ENCODE measurements at places on chromosomes 4 and X.

GRCh38 chr4:153258750-153259149 lies 54.5 kb downstream of the TRIM2 start:
- no peak for DNase-seq

GRCh38 chrX:109362101-109362500 lies 119.8 kb downstream of the GUCY2F start:
- DNase-seq, result no peak

GRCh38 chrX:70613295-70613694 lies 168.7 kb downstream of the DLG3 start:
- no peak for DNase-seq

GRCh38 chr4:159284113-159284512 lies 181.2 kb downstream of the RAPGEF2 start:
- DNase-seq, result no peak

DNA sequence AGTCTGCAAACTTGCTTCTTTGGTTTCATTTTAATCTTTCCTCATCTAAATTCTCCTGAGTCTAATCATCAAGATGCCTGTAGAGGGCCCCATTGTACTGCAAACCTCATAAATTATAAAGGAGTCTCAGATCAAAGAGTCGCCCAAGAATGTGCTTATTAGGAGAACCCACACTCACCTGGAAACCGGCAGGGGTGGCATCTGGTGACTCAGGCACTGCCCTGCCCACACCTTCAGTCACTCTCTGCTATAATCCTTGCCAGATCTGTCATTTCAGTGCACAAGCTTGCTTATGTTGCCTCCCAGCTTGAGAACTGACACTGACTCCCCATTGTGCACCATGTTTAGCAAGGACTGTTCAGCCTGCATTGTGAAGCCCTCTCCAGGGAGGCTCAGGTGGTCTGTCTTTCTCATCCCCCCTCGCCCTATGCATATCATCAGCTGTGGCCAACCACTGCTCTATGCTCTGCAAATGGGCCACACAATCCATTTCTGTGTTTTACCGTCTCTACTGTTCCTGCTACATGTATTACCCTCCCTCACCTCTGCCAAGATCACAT lies 12.4 kb downstream of the EPGN start:
- DNase-seq, result no peak
